Gastroesophageal sphincter (tissue), 4 donors: ENCODE measurements at places on chromosomes 16 and 17.
A peak's percentile ranks its signal among the peaks of the same experiment; 100 is the strongest.

DNA sequence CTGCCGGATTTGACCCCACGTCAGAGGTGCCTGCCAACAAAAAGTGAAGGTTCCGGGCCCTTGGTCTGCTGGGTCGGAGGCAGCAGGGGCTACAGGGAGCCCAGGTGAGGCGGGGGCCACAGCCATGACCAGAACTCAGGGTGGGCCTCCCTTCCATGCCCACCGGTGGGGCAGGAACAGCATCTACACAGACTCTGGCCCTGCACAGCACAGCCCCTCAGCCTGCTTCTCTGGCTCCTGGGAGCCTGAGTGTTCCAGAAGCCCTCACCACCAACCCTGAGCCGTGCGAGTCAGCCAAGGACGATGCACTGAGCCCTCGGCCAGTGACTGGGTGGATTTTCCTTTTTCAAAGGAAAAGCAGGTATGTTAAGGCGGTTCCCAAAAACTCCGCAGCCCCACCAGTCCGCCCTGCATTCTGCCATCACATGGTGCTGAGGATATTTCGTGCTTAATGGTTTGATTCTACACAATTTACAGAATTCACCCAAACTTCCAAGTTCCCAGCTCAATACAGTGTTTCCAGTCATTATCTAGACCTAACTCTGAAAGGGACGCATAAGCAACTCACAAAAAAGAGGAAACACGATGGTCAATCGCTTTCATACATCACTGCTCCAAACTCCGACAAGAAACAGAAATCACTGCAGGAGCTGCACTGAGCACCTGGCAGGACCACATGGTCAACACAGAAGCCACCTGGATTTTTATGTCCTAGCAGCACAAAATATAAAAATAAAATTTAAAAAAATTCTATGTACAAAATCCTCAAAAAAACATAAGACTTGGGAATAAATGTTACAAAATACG is 19.4 kb upstream of the C16orf95 start:
- no peak for ATAC-seq
- H3K4me1 ChIP-seq, result no peaks in the 10 kb centered on the region
- no peak overlapping the region for H3K27ac ChIP-seq
- H3K27me3 ChIP-seq, result no peaks in the 10 kb centered on the region
- H3K36me3 ChIP-seq, result no peaks in the 10 kb centered on the region
- no peak overlapping the region for H3K4me3 ChIP-seq

DNA sequence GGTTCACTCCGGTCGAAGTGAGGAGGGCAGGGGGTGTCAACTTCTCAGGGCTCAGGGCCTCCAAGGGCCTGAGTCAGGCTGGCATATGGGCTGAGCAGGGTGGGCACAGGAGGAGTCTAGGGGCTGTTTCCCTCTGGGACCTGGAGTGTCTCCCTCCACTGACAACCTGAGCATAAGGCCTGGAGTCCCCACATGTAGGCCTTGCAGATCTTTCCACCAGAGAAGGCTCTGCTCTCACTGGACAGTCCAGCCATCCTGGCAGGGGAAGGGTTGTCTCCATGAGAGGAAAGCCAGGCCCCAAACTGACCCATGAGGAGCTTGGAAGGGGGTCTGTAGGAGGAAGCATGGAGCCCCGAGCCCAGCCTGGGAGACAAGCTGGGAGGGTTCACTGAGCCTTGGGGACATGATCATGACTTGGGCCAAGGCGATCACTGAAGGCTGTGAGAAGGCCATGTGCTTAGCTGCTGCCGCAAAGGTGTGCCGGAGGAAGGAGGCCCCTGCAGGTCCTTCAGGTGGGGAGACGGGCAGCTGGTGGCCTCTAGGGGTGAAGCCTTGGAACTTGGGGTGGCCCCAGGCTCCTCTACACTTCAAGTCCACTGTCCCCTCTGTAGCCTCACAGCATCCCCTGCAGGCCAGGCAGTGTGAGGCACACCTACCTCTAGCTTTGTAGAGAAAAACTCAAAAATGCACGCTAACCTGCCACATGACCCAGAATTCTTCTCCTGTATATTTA is 9.9 kb downstream of the CMTM2 start:
- no peak overlapping the region for H3K27ac ChIP-seq
- H3K27me3 ChIP-seq, result no peaks in the 10 kb centered on the region
- H3K4me1 ChIP-seq, result no peaks in the 10 kb centered on the region
- no peak overlapping the region for H3K4me3 ChIP-seq
- ATAC-seq, result peak; percentile 63
- H3K36me3 ChIP-seq, result no peaks in the 10 kb centered on the region

GRCh38 chr17:80425835-80426426 is 11.0 kb downstream of the ENDOV start:
- H3K4me3 ChIP-seq, result no peak overlapping the region
- ATAC-seq, result no peak
- H3K27ac ChIP-seq, result no peak overlapping the region

DNA sequence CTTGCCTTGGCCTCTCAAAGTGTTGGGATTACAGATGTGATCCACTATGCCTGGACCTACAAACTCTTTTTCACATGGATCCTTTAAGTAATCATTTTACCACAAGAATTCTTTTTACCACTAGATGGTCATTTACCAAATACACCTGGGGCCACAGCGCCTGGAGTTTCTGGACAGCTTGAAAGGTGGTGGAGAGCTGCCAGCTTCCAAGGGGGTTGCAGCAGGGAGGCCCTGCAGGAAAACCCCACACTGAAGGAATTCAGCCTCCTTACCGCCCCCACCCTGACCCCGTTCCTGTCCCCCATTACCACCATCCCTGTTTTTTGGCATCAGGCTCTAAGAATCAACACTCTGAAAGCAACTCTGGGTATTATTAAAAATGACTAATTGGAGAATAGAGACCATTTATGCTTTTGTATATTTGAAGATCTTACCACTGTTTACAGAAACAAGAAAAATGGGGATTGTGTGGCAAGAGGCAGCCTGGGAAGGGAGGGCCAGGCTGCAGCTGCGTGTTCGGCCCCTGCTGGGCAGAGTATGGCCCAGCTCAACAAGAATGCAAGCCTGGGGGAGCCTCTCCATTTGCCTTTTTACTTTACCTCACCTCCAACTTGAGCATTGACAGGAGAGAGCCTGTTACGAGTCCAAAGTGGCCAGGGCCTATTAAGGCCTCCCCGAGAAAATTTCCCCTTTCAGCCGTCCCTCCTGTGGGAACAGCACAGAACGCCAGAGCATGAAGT is 209.9 kb downstream of the ZFHX3 start:
- no peaks in the 10 kb centered on the region for H3K27me3 ChIP-seq
- H3K4me1 ChIP-seq, result no peaks in the 10 kb centered on the region
- no peaks in the 10 kb centered on the region for H3K36me3 ChIP-seq
- H3K4me3 ChIP-seq, result no peak overlapping the region

- H3K4me1 ChIP-seq, result peaks cover 98% of the 10 kb centered on the region
- no peak overlapping the region for H3K4me3 ChIP-seq
- ATAC-seq, result no peak
- no peaks in the 10 kb centered on the region for H3K27me3 ChIP-seq
These were observed 51.5 kb downstream of the MPRIP start for GRCh38 chr17:17093764-17094163.

DNA sequence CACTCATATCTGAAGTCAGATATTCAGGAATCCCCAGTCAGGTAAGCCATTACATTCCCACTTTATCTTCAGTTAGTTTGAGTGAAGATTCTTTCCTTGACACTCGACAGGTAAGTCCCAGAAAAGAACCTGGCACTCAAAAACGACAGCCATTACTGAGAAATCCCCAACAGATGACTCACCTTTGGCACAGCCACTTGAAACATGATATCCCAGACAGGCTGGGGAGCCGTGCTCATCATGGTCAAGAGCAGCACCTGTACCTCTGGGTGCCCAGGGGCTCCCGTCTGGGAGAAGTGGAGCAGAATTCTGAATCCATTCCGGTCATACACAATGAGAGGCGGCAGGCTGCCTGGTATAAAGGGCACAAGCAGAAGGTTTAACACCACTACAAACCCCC is 16.8 kb upstream of the COG7 start:
- no peak for ATAC-seq
- H3K27me3 ChIP-seq, result no peaks in the 10 kb centered on the region
- no peak overlapping the region for H3K4me3 ChIP-seq
- H3K27ac ChIP-seq, result no peak overlapping the region
- H3K4me1 ChIP-seq, result no peaks in the 10 kb centered on the region
- no peaks in the 10 kb centered on the region for H3K36me3 ChIP-seq

DNA sequence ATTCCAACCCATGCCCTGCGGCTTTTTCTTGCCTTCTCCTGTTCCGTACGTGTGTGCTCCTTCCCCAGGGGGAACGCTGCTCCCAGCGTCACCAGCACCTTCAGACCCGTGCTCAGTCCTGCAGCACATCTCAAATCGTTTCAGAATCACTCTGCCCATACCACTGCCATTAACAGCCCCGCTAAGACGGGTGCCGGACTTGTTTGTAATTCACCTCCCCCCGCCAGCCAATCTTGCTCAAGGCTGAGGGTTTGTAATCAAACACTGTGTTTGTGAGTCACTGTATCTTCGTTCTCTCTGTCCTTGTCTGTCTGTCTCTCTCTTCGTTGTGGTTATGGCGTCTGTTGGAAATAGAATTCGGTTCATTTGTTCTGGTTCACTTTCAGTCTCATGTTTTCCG is 17.3 kb downstream of the CARD14 start:
- no peaks in the 10 kb centered on the region for H3K36me3 ChIP-seq
- H3K27me3 ChIP-seq, result peaks cover 51% of the 10 kb centered on the region
- no peaks in the 10 kb centered on the region for H3K4me1 ChIP-seq
- H3K27ac ChIP-seq, result no peak overlapping the region

- peaks cover 11% of the 10 kb centered on the region for H3K4me1 ChIP-seq
- H3K27ac ChIP-seq, result no peak overlapping the region
- ATAC-seq, result no peak
- H3K4me3 ChIP-seq, result no peak overlapping the region
These were observed 38.5 kb downstream of the TBC1D16 start for GRCh38 chr17:79997011-79997660.

DNA sequence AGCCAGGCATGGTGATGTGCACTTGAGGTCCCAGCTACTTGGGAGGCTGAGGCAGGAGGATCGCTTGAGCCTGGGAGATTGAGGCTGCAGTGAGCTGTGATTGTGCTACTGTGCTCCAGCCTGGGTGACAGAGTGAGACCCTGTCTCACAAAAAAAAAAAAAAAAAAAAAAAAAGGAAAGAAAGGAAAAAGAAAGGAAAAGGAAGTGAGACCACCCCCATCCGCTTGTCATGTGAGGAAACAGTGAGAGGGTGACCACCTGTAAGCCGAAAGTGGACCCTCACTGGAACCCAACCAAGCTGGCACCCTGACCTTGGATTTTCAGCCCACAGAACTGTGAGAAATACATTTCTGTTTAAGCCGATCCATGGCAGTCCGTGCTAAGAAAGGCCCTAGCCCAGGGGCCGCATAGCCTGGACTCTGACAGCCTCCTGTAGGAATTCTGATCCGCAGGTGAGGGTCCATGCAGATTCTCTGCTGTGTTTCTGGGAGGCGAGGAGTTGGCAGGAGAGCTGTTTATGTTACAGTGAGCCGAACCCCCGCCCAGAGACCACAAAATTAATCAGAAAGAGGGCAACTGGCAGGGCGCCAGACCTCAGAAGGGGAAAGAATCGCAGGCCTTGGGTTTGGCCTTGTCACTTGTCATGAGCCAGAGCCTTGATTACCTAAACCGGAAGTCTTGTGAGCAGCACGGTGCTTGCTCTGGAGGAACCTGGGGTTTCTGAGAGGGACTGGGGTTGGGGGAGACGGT is 945 bp downstream of the SGSH start:
- H3K4me1 ChIP-seq, result peaks cover 49% of the 10 kb centered on the region
- ATAC-seq, result peak; percentile 35
- peak overlapping the region; percentile 100 for H3K4me3 ChIP-seq

GRCh38 chr17:78337244-78338109 is 22.4 kb downstream of the SOCS3 start:
- H3K4me3 ChIP-seq, result no peak overlapping the region
- H3K27me3 ChIP-seq, result no peaks in the 10 kb centered on the region
- H3K4me1 ChIP-seq, result peaks cover 10% of the 10 kb centered on the region
- H3K36me3 ChIP-seq, result no peaks in the 10 kb centered on the region
- no peak overlapping the region for H3K27ac ChIP-seq
